ENCODE measurements at places on chromosomes 2 and 18.

GRCh38 chr2:168064011-168064998, 183.1 kb downstream of the STK39 start:
- no peak for DNase-seq

DNA sequence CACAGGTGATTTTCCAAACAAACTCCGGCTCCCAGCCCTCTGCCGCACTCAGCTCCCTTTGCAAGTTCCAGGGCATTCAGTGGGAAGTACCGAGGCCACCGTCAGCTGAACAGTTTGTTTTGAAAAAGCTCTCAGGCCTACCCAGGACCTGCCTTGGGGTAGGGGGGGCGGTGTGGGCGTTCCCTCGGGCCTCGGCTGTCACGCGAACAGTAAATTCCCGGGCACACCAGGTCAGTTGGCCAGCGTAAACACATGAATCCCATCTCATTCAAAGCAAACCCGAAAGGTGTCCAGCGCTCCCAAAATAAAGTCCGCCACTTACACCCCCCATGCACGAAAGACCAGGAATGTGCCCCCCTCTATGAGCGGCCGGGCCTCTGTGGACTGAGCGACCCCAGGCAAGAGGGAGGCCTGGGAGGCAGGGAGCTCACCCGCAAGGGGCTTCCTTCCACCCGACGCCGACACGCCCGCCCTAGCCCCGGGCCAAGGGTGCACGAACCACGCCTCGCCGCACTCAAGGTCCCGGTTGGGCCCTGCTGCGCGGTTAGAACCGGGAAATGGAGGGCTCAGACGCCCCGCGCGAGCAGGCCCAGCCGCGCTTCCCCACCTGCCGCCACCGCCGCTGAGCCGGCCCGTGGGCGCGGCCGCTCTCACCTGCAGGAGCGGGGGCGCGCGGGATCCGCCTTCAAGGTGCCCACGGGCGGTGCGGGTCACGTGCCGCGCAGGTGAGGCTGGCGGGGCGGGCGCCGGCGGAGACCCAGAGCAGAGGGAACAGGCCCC, at the start of gene WDSUB1:
Gene WDSUB1 (minus strand): TSS at position 775 of the 780 bp plus-strand sequence. CDS start 3,634 bp downstream, outside the sequence.
- DNase-seq: no peak

DNA sequence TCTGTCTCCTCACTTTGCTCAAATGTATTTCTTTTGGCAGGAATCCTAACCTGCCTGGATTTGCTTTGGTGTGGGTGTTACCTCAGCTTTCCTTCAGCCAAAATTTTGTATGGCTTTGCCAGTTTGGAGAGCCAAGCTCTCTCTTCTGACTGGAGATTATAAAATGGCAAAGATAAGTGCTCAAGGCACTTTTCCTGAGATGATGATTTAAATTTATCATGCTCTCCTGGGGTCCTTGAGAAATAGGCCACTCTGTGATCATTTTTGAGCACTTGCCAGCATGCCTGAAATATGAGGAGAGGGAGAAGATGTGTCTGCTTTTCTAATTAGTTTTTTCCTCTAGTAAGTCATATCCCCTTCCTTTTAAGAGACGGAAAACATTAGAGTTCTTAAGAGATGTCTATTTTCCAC, 683.0 kb downstream of the SLC4A3 start:
- DNase-seq: no peak

GRCh38 chr2:128178650-128179460, 87.9 kb downstream of the UGGT1 start:
- peak; percentile 15 for DNase-seq

- no peak for DNase-seq
Observed at GRCh38 chr18:39414009-39414700, 1848.6 kb upstream of the CELF4 start.

- no peak for DNase-seq
Observed at GRCh38 chr2:149686136-149687051, 98.8 kb upstream of the MMADHC start.

DNA sequence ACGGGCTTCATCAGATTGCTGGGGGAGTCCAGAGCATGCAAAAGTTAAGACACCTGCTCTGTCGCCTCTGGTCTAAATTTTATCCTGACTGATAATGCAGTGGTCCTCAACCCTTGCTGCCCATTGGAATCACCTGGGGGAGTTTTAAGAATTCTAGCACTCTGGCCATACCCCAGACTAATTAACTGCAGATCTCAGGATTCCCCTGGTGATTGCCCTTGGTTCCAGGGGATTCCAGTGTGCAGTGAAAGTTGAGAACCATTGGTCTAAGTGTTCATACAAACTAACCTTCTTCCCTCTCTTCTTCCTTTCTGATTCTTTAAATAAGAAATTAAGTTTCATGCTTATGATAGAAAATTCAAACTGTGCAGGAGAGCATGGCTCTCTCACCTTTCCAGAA, 105.7 kb upstream of the MGAT5 start:
- no peak for DNase-seq

DNA sequence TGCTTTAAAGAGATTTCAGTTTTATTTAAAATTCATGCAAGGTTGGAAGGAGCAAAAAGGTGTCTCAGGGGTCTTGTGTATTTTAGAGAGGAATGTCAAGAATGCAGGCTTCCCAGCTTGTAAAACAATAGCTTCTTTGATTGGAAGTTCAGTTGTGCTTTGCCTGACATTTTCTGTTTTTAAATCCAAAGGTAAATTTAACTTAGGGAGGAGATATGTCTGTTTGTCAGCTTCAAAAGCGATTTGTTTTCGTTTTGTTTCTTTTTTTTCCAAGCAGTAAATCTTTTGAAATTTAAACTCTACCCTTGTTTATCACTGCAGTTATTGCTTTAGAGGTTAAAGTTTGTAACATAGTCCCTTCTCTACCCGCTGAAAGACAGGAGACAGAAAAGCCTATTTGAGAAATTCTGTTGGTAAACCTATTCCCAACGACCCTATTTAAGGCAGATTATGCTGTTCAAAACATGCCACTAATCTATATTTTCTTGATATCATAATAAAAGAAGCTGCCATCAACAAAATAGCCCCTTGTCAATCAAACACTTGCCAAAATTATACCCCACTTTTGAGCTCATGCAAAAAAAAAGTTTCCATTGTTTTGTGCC, 639.6 kb downstream of the IRS1 start:
- DNase-seq: no peak

- no peak for DNase-seq
Observed at GRCh38 chr2:240411261-240412160, 24.0 kb upstream of the GPC1 start.

DNA sequence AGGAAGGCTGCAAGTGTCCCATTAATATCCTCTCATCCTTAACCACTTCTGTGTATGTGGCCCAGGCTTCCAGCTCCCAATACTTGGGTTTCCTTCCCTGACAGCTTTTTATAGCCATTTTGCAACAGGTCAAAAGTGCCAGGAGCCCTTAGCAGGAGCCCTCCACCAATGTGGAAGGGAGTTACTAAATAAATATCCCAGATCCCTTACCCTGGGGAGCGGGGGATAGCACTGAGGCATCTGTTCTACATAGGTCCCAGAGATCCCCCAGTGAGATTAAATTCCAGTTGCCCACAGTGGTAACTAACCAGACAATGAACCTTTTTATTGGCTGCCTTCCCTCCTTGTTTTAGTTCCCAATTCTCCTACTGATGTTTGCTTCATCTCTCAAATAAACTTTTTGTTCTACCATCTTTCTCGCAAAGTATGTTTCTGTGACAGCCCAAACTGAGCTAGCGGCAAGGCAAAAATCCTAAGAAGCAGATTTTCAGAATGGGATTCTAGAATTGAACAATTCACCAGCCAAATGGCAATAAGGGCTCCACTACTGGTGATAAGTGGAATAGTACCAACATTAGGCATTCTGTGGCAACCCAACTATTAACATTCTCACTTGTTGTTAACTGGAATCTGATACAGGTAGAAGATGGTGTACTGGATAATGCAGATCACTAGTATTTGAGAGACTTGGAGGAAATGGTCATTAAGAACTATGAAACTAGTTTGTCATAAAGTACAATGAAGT, 83.9 kb upstream of the MAPRE2 start:
- DNase-seq: no peak

DNA sequence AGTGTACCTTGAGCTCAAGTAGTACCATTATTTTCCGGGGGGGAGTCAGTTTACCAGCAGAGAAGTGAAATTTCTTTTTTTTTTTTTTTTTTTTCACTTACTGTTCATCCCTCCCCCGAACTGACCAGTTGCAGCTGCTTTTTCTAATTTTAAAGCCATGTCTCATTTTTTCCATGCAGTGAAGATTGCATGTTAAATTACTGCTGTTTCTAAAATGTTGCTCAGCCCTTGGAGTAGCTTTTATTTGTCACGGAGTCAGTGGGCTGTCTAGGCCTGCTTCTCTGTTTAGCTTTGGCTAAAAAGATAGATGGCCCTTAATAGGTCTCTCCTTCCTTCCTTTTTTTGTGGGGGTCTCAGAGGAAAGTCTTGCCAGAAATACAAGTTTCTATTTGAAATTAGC, 70.2 kb downstream of the NGEF start:
- no peak for DNase-seq

- DNase-seq: no peak
Observed at GRCh38 chr18:43265465-43265864, 11.8 kb downstream of the SYT4 start.

DNA sequence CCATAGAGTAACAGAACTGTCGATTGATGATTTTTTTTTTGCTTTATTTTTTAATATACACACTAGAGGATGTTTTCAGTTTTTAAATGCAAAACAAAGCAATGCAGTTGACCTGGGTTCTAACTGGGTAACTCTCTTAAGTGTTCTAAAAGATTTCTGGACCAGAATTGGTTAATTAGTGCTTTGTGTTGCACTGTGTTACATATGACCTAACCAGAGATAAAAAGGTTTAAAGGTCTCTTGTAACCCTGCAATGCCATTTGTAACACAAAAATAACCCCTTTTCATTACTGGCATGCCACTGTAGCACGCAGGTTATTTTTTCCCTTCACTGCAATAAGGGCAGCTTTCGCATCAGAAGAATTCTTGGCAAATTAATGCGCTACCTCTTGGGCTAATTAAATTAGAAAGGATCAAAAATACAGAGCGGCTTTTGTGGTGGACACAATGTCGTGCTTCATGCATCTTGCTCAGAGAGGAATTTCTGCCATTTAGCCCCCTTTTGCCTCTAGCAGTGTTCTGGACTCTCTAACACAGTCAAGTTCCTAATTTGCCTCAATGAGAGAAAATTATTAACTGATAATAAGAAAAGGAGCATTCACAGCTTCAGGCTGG, 250.8 kb upstream of the ZEB2 start:
- DNase-seq: no peak

DNA sequence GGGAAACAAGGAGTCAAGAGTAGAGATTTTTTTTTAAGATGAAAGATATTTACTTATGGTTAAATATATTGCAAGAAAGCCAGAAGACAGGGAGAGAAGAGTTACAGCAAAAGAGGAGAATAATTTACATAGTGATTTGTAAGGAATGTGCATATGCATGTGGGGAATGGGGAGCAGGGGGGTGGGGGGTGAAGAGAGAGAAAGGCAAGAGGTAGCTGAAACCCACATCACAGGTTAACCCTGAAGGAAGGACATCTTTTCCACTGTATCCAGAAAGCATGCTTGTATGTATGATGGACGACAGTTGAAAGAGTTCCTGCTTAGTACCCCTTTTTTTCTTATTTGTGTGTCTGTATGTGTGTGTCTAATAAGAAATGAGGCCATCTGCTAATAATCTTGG, 371.9 kb downstream of the RAD51AP2 start:
- DNase-seq: no peak

- DNase-seq: no peak
Observed at GRCh38 chr2:38505779-38506178, 96.9 kb downstream of the HNRNPLL start.

DNA sequence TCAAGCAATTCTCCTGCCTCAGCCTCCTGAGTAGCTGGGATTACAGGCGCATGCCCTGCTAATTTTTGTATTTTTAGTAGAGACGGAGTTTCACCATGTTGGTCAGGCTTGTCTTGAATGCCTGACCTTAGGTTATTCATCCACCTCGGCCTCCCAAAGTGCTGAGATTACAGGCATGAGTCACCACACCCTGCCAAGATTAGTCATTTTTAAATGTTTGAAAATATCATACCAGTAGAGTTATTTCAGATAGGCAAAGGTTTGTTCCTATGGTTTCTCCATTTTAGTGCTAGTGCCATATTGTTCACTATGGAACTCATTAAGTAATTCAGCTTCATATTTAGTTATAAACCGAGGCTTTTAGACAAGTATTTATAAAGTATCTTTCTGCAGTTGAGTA, 52.3 kb downstream of the HIBCH start:
- no peak for DNase-seq

- DNase-seq: no peak
Observed at GRCh38 chr18:22228976-22229375, 59.6 kb downstream of the GATA6 start.

GRCh38 chr2:8312861-8313830, 368.7 kb upstream of the ID2 start:
- no peak for DNase-seq

GRCh38 chr2:11422901-11423435, 43.0 kb downstream of the E2F6 start:
- DNase-seq: no peak

DNA sequence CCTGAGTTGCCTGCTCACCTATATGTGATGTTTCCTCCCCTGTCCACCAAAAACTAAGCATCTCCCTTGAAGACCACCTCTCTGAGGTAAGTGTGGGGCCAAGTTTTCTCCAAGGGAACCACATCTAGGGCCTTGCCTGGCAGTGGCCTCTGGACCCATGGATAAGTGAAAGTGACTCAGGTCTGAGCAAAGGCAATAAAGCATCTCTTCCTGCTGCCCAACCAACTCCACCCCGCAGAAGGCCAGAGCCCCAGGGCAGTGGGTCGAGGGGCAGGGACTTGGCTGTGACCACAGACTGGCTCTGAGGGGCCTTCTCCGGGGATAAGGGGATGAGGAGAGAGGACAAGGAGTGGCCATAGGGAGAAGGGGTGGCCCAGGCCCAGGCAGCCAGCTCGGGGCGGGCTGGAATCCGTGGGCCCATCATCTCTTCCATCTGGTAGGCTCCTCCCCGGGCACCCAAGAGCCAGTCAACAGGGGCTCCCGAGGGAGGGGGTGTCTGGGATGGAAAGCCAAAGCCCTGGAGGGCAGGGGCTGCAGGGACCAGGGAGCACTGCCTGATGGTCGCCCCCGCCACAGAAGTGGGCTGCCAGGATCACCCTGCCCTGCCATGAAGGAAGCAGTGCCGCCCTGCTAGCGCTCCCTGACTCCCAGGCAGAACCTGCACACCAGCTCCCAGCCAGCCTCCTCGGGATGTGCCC, 33.4 kb downstream of the EMX1 start:
- DNase-seq: no peak

DNA sequence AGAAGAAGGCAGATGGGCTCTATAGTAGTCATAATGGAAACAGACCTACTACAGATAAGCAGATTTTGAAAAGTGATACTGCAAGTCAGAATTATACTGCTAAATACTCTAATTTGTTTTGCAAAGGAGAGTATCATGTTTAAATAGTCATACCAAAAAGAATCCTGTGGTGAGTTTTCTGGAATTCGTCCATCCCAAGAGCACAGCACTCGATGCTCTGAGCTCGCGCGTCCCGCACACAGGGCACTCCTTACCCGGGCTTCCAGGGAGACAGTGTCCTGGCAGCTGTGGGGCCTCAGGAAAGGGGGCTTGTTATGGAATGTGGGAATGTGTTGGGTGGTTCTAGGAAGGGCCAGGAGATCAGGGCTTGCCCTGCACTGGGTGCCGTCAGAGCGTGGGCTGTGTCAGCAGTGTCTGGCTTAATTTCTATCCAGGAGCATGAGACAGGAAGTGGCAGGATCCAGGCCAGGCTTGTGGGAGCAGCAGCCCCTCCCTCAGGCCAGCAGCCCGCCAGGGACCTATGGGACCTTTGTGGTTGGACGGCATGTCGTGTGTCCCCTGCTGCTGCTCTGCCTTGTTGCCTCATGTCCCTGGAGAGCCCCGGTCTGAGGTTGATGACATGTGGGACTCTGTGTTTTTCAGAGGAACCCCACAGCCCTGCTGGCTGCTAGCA, 193.2 kb upstream of the TPO start:
- DNase-seq: no peak

GRCh38 chr2:192082121-192082520, 112.6 kb downstream of the TMEFF2 start:
- no peak for DNase-seq

All from stimulated activated CD4-positive, alpha-beta T cell treated with anti-CD3 and anti-CD28 coated beads, Interleukin-12 subunit alpha, Interleukin-12 subunit beta, amount 100 ng/mL, for 48 hours (primary cell).